ENCODE measurements at places on chromosomes 6 and 20.

DNA sequence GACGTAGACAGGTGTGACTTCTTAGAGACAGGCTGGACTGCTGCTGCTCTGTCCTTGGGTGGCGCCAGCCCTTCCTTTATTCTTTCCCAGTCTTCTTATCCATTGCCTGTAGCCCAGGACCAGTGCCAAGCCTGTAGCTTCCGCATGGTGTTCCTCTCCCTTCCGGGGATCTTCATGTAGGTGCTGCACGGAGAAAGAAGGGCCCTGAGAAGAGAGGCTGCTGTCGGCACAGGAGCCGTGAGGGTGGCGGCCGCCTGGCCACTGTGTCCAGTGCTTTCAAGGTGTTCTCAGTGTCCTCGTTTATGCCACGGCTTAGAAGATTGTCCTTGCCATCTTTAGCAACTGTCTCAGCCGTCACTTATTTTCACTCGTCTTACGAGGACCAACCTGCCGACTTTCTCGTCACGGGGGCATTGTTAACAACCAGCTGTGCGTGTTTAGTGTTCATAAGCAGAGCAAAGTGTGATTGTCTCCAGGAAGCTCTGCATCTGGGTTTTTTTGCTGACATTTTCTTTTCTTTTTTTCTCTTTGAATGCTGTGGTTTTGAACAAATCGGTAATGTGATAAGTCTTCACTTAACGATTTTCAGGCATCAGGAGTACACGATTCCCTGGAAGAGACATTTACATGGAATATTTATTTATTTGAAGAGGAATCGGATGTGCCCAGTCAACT lies 61.2 kb downstream of the PPP1R14C start:
- no peak for DNase-seq

DNA sequence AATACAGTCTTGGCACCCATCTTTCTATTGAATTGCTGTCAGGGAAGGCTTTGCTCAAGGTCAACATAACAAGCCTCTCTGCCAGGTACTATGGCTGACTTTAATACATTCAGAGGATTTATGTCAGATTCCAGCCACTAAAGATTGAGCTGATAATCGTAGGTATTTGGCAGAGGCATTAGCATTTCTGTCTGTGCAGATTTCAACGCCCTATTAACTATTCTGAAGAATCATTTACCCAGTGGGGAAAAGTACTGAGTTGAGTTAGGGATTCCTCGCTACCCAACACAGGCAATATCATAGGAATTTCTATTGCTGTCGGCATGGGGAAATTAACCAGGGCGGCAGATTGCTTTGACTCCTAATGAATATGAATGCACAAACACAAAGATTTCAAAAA lies 233.7 kb upstream of the SPTLC3 start:
- DNase-seq, result no peak

GRCh38 chr20:40314278-40314677 lies 374.8 kb downstream of the MAFB start:
- no peak for DNase-seq

DNA sequence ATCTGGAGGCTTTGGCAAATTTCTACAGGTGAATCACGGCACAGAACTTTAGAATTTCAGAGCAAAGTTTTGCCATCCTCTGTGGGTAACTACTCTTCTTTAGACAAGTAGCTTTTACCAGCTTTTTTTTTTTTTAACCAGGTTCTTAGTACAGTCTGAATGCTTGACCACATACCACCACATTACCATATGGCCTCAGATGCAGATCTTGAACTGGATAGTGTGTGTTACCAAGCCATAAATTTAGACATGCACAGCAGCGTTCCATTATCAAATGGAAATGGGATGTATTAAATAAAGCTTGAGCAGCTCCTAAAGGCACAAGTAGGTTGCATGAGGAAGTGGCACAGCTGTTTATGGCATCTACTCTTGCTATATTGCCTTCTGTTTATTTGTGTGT lies 38.3 kb upstream of the PRSS16 start:
- no peak for DNase-seq

- no peak for DNase-seq
Measured at GRCh38 chr6:12151433-12151820, 138.7 kb upstream of the EDN1 start.

GRCh38 chr6:20751293-20751935 lies 217.2 kb downstream of the CDKAL1 start:
- DNase-seq, result no peak

GRCh38 chr6:44564906-44565524 lies 177.5 kb downstream of the CDC5L start:
- DNase-seq, result no peak

DNA sequence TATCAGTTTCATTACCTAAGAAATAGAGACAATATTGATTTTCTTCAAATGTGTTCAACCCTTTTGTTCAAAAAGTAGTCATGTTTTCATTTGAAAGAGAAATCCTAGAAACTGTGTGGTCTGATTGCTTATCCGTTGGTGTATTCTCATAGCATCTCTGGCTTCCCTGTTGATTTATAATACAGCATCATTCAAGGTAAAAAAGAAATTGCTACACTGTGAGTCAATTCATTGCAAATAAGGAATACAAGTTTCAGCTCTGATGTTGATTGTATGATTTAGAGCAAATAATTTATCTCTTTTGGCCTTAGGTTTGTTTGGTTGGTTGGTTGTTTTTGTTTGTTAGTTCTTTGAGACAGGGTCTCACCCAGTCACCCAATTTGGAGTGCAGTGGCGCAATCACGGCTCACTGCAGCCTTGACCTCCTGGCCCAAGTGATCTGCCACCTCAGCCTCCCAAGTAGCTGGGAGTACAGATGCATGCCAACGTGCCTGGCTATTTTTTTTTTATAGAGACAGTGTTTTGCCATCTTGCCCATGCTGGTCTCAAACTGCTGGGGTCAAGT lies 185.5 kb upstream of the TNFAIP3 start:
- no peak for DNase-seq

- no peak for DNase-seq
Measured at GRCh38 chr20:46131396-46131795, 13.3 kb downstream of the CD40 start.

DNA sequence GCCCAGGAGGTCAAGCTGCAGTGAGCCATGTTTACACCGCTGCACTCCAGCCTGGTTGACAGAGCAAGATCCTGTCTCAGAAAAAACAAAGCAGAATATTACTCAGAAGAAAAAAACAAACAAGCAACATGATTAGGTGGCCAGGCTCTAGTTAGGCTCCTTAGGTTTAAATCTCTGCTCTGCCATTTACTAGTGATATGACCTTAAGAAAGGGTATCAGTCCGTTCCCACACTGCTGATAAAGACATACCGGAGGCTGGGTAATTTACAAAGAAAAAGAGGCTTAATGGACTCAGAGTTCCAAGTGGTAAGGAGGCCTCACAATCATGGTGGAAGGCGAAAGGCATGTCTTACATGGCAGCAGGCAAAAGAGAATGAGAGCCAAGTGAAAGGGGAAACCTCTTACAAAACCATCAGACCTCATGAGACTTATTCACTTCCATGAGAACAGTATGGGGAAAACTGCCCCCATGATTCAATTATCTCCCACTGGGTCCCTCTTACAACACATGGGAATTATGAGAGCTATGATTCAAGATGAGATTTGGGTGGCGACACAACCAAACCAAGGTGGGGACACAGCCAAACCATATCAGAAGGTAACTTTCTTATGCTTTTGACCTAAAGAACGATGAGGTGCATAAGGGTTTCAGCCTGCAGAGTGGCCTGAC lies 2.4 kb upstream of the LTV1 start:
- DNase-seq, result no peak

GRCh38 chr6:118903138-118903537 lies 9.2 kb downstream of the ASF1A start:
- no peak for DNase-seq

DNA sequence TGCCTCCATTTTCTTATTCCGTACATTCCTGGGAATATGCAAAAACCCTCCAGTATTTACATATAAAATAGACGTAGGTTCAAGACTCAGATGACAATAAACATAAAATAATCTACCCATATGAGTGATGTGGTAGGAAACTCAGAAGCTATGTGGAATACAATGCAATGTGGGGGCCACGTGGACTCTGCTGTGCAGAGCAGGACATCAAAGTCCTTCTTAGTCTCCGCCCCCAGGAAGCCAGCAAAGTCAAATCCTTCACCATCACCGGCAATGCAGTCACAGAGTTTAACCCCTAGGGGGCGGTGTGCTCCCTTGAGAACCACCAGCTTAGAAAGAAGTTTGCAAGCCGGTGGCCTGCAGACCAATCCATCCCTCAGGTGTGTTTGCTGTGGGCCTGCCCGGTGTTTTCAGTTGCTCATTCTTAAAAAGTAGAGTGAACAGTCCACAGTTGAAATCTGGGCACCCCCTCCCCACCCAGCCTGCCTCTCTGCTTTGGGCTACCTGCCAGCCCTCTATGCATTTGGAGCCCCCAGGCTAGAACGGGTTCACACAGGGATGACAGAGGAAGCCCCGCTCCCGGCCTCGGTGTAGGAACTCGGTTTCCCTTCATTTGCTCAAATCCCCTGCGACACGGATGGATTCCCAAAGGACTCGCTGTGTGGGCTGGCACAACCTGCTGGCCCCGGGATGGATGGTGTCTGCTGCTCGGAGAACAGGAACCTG lies 59.9 kb downstream of the SULF2 start:
- DNase-seq, result peak; percentile 41

GRCh38 chr20:62621251-62622110 lies 20.8 kb upstream of the SLCO4A1 start:
- no peak for DNase-seq

DNA sequence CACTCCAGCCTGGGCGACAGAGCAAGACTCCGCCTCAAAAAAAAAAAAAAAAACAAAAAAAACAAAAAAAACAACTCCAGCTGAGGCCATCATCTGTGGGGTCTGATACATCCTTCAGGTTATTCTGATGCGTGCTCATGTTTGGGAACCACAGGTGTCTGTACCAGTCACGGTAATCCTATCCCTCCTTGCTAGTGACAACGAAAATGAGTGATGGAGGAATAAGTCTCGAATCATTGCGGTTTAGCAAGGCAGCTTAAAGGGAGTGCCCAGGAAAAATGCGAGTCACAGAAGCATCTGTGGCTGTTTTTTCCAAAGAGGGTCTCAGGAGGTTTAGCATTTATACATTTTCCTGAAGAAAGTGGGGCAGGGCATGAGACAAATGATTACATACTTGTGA lies 48.8 kb downstream of the MCUR1 start:
- no peak for DNase-seq

DNA sequence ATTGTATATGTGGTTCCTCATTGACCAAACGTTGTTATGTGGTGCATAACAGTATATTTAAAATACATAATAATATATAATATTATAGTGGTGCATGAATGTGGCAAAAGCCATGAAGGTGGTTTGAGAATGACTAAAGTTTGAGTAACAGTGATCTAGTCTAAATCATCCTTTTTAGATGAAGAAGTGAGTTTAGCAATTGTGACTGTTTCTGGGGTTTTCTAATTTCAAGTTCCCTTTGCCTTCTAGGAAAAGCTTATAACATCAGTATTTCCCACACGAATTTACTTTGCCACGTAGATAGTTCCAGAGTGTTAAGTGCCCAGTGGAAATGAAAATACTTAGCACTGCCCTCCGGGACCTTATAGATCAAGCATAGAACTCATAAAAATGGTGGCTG lies 40.9 kb downstream of the ARFGEF2 start:
- DNase-seq, result no peak
